ENCODE measurements at places on chromosomes 1 and 21.

GRCh38 chr1:150456146-150456647 is 31.0 kb upstream of the TARS2 start:
- no peak for DNase-seq

GRCh38 chr1:79711001-79711431 is 704.5 kb upstream of the ADGRL4 start:
- DNase-seq: peak; percentile 92

GRCh38 chr1:34744851-34745250 is 10.0 kb upstream of the GJB5 start:
- no peak for DNase-seq

GRCh38 chr1:203381151-203381751 is 30.3 kb upstream of the FMOD start:
- DNase-seq: no peak

GRCh38 chr1:111635324-111636009 is 15.9 kb downstream of the RAP1A start:
- DNase-seq: no peak

- peak; percentile 63 for DNase-seq
Observed at GRCh38 chr1:167454894-167455785, 63.2 kb downstream of the CD247 start.

DNA sequence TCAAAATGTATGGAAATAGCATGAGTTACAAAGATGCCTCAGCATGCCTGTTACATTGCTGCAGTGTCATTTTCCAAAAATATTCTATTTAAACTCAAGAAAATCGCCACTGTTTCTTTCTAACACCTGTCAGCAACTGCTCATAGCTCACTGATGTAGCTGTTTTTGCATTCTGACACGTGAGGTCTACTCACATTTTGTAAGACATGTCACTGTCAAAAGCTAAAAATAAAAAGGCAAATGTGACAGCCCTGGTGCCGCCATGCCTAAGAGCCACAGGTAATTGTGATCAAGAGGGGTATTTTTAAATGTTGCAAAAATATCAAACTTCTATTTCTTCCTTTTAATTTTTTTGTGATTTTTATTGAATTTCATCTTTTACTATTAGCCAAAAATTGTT is 556.2 kb upstream of the TMPRSS15 start:
- no peak for DNase-seq

DNA sequence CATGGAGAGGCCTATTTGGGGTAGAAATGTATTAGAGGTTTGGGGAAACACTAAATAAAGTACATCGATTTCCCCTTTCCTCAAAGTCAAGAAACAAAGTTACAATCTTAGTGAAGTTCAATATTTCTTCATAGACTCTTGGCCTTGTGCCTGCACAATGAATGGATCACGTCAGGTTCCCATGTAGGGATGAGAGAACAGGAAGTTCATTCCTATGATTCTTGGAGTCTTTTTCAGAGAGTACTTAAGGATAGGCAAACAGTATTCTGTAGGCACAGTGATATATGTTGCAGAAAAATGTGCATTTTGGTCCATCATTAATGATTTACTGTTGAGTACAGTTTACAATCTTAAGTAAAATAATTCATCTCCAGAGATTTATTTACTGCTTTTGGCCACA is 275.5 kb downstream of the RGS7 start:
- DNase-seq: peak; percentile 16

Measured in kidney tubule cell (primary cell).